Activated naive CD4-positive, alpha-beta T cell (primary cell): ENCODE measurements at places on chromosomes 2 and 18.

- no peak for DNase-seq
These were observed 164.0 kb downstream of the EN1 start for GRCh38 chr2:118683460-118683859.

DNA sequence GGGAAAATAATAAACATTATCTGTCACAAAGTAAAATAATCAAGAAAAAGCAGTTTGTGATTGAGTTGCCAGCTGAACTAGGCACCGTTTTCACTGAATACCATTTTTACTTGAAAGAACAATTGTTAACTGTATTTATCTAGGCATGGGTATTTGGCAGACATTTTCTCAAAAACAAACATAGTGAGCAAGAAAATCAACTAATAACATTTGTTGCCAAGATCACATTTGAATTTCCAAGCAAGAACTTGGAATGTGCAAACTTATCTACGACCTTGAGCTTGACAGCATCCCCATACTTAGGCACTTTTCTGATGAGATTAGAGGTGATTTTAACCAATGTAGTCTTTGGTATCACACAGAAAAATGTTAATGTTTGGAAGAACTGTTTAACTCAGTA, 16.7 kb downstream of the SS18 start:
- DNase-seq, result no peak

DNA sequence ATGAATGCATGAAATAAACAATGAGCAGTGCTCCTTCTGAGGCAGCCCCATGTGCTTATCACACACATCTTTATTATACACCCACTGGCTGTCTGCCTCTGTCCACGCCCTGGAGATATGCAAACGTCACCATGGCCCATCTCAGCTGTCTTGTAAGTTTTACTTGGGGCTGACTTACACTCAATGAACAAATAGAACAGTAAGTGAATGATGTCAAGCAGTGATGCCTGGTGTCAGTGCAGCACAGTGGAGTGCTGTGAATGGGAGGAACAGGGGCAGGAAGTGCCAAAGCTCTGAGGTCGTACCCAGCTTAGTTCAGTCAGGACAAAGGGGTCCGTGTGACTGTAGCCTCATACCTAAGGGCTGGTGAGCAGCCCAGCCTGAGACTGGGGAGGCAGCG, 659.5 kb upstream of the HS6ST1 start:
- no peak for DNase-seq

GRCh38 chr2:219772103-219772635, 144.7 kb downstream of the SLC4A3 start:
- DNase-seq, result no peak

DNA sequence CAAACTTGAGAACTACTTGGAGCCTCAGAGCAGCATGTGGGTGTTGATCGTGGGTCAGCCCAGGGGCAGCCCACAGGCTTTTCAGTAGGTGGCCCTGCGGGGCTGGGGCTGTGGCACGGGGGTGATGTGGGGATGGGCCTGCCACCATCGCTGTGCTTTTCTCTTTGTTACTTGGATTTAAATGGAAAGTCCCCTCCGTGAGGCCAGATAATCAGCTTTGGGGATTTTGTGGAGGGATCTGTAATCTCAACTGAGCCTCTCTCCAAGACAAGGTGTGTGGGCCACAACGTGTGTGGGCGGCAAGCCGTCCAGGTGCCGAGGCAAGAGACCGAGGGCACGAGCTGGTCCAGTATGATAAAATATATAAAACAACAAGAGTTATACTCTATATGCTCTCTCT, 16.7 kb downstream of the COLEC11 start:
- no peak for DNase-seq

DNA sequence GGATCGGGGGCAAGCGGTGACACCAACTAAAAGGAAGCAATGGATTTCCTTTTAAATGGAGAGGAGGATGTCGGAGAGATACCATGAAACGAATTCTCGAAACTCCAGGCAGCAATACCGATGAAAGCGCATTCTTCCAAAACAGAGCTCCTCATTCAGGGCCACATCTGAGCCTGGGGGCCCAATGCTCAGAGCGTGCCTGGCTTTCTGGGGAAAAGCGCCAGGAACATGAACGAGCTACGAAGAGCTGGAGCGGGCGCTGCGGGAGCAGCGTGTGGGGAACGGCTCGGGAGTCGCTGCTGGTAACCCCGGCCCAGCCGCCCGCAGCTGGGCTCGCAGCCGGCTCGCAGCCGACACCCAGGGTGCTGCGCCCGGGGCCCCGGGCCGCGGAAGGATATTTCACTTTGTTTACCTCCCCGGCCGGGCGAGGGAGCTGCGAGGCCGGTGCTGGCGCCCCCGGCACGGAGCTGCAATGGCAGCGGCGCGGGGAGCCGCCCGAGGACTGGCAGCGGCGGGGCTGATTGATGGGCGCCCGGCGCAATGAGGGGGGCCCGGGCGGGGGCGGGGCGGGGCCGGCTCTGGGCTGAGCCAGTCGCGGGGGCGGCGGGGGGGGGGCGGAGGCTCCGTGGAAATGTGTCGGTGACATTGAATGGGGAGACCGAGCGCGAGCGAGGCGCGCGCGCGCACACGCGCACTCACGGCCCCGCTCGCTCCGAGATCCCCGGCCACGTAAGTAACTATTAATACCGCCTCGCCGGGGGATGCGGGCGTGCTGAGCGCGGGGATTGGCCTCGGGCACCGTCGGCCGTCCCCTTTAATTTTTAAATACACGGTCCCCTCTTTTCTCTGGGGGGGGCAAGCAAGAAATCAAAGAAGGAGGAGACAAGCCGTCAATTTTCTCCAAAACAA, at the start of gene TRIB2:
TSS of gene TRIB2 (plus strand) at position 655 of the 909 bp plus-strand sequence. CDS start 1,372 bp downstream, outside the sequence.
- peak; percentile 90 for DNase-seq

- DNase-seq, result no peak
These were observed 417.4 kb downstream of the KCNJ3 start for GRCh38 chr2:155115846-155116245.

GRCh38 chr2:18883616-18884456, 294.5 kb upstream of the NT5C1B start:
- DNase-seq, result no peak

GRCh38 chr18:61655630-61656029, 237.2 kb downstream of the RNF152 start:
- DNase-seq, result no peak

DNA sequence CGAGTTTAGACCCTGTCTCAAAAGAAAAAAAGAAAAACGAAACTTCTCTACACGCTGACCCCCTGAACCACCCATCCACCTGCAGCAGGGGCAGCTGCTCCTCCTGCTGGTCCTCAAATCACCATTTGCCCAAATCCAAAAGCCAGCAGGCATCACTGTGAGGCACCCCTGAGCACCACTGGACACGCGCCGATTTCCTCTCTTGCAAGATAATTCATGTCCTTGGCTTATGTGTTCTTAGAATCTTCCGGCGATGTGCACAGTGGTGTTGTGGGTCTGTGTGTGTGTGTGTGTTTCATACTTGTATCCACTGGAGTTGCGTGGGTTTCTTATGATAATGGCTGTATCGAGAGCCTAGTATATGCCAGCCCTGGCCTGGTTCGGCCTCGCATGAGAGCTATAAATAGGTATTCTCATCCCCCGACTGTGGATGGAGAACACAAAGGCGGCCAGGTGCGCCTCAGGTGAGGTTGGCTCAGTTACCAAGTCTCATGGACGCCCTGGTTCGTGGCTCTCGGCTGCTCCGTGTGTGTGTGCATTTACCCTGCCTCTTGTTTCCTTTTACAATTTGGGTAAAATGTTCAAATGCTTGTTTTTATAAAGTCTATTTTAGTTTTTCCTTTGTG, 235.5 kb downstream of the HDAC4 start:
- DNase-seq, result no peak

GRCh38 chr2:183493040-183493439, 368.8 kb downstream of the NUP35 start:
- DNase-seq, result no peak

DNA sequence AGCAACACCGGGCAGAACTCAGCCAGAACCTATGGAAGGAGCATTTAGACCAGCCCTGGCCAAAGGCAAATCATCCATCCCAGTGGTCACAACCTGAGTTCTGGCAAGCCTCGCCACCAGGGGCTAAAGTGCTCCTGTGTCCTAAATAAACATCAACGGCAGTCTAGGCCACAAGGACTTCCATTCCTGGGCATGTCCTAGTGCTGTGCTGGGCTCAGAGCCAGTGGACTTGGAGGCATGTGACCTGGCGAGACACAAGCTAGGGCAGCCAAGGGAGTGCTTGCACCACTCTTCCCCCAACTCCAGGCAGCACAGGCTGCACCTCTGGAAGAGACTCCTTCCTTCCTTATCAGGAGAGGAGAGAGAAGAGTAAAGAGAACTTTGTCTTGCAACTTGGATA, 69.0 kb downstream of the ST6GAL2 start:
- DNase-seq, result no peak

DNA sequence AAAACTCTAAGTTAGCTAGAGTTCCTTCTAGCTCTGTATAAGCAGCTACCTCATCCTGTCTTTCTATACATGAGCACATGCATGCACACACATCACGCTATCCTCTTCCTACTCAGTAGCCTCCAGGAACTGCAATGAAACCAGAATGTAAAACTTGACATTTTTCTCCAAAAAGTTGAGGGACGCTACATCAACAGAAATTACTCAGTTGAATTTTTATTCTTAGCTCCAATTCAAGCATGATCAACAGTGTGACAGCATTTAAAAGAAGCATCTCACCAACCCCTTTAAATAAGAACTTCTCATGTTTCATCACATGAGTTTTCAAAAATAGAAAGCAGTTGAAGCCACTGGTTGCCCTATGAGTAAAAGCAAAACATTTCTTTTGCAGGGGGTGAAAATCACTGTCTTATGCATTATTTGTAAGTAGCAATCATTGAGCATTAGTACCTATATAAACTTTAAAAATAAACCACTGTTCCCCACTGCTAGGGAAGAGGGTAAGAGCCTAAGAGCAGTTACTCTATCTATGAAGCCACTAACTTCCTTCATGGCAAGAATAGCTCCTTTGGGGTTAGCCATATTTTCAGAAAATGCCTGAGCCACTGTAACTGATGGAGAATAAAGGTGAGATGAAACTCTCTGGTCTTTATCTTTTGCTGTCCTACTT, 77.9 kb upstream of the ARL5A start:
- DNase-seq, result no peak

DNA sequence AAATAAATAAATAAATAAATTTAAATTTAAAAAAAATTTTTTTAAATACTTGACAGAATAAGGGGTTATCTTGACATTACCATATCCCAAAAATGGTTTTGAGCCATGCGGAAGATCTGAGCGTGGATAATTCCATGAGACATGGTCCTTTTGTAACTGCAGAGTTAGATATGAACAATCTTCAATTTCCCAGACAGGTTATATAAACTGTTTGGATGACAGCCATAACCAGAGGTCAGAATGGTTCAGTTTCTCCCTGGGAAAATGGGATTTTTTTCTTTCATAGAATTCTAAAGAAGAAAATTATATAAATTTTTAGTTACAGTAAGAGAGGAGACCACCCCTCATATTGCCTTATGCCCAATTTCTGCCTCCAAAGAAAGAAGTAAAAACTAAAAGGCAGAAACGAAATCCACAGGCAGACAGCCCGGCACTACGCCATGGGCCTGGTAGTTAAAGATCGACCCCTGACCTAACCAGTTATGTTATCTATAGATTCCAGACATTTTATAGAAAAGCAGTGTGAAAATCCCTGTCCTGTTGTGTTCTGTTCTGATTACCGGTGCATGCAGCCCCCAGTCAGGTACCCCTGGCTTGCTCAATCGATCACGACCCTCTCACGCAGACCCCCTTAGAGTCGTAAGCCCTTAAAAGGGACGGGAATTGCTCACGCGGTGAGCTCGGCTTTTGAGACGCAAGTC, 3.0 kb downstream of the GALM start:
- DNase-seq, result no peak

GRCh38 chr2:10223471-10223870, 79.2 kb upstream of the HPCAL1 start:
- no peak for DNase-seq

DNA sequence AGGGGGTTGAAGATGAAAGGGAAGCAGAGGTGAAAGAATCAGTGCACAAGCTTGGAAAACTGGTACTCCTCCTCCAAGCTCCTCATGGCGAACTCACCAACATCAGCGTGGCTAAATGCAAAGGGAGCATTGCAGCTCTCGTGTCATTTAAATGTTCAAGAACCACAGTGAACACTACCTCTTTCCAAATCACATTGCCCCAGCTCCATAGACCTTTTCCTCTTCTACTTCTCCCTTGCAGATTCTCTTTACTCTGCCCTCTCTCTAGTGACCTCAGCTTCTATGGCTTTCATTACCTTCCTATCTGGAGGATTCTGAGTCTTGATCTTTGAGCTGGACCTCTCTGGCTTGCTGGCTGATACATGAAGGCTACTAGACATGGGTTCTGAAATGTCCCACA, 14.3 kb downstream of the EPB41L3 start:
- no peak for DNase-seq

DNA sequence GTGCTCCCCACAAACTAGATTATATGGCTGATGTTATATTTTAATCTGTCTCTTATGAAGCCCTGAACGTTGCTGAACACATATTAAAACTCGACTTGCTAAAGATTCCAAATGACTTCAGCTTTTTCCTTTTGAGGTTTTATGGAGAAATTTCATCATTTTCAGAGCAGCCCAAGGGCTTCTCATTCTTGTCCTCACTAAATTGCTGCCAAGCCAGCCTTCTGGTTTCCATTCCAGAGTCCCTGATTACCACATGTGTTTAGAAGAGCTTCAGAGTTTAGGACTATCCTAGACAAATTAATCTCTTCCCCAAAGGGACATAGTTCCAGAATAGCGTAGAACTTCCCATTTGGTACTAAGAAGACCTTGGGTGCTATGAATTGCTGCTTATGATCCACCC, 77.8 kb upstream of the CCDC195 start:
- no peak for DNase-seq

GRCh38 chr2:29347774-29348461, 232.7 kb downstream of the CLIP4 start:
- DNase-seq, result no peak

- no peak for DNase-seq
These were observed 80.1 kb downstream of the RBM43 start for GRCh38 chr2:151181524-151181923.

DNA sequence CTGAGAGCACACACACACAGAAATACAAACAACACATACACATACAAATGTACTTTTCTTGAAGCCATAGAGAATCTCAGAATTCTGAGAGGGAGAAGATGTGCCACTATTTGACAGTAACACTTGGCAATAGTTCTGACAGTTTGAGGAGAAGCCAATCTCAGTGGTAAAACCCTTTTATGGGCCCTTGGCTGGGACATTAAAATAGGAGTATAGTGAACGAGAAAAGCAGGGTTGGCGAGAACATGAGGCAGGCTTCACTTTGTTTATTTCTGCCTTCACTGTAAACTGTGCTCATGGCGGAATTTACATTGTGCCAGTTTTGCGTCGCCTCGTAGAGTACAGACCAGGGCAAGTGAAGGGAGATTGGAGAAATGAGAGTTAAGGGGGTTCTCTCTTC, 449.4 kb upstream of the POU3F3 start:
- no peak for DNase-seq

GRCh38 chr18:76397631-76398030, 97.4 kb downstream of the ZNF516 start:
- DNase-seq, result no peak

- DNase-seq, result no peak
These were observed 293.6 kb upstream of the TNP1 start for GRCh38 chr2:217153510-217153909.

GRCh38 chr2:183495589-183496267, 371.5 kb downstream of the NUP35 start:
- DNase-seq, result no peak
